ENCODE measurements at places on chromosomes 5 and 9.

DNA sequence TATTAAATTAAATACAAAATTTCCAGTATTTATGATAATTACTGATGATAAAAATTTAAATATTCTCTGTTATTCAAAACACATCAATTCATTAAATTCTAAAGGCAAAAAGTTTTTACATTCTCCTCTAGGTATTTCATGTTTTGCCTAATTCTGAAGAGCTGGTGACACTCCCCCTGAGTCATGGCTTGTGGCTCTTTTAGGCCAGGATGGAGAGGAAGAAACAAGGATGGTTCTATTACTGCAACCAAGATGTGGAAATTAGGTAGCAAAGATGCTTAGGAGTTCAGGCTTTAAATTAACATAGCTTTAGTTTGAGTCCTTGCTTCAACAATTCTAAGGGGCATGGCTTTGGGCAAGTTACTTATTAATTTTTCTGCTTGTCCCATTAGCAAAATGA is 1295.8 kb downstream of the EFNA5 start:
- DNase-seq = no peak

DNA sequence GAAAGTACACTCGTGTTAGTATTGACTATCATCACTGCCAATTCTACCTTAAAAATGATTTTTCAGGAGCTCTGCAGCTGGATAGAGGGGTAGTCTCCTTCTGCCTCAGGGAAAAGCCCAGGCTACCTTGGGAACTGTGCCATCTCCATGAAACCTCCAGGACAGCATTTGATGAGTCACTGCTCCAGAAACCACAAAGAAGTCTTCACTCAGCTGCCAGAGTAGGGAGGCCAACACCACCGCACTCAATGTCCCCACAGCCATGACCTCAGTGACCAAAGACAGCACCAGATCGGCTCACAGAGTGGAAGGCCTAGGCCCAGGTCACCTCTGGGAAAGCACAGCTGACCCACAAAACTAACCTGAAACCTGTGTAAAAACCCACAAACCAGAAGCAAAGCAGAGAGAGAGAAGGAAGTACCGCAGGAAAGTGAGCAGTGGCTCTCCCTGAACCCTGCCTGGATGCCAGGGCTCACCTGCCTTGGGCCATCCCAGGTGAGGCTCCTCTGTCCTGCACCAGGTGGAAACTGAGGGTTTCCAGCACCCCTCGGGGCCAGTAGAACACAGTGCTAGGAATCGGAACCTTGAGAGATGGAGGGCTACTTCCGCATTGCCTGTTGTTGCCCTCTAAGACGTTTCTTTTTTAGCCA is 30.0 kb downstream of the S1PR3 start:
- peak; percentile 52 for DNase-seq

DNA sequence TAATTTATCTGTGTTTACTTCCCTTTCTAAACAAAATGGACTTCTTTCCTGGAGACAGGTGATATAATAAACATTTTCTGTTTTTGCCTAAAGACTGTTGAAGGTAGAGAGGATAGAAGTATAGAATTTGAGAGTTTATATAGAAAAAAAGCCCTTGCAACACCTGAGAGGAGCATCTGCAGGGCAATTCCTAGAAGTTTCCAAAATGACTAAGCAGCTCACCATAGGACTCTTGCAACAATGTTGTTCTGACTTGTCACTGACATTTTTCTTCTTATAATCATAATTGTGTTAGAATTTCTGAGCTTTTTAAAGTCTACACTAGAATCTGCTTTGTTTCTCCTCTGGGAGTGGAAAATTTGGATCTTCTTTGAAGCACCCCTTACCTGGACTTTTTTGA is 216.8 kb downstream of the TUSC1 start:
- DNase-seq = no peak

GRCh38 chr5:131148835-131149234 is 16.2 kb downstream of the HINT1 start:
- DNase-seq = no peak

All from left cardiac atrium (tissue), 4 donors.